ENCODE measurements at places on chromosomes 2 and 18. TPM values are rescaled to one million over a fixed set of nuclear protein-coding genes. Genes with fewer than 3 reads are reported as not detected.

FOXD4L1 gene
- 0.42 TPM for total RNA-seq

LIMS4 gene
- total RNA-seq, result 3.0 TPM

DSC2 gene
- total RNA-seq, result 4.6 TPM

POMC gene
- 8.3 TPM for total RNA-seq

LPIN1 gene
- 55.2 TPM for total RNA-seq

KIF5C gene
- total RNA-seq, result 2.9 TPM

GRCh38 chr2:133345638-133346037, 222.6 kb downstream of the NCKAP5 start:
- no peaks in the 10 kb centered on the region for H3K27me3 ChIP-seq
- no peaks in the 10 kb centered on the region for H3K36me3 ChIP-seq
- no peak overlapping the region for H3K27ac ChIP-seq
- H3K4me3 ChIP-seq, result no peak overlapping the region
- H3K4me1 ChIP-seq, result no peaks in the 10 kb centered on the region

- H3K36me3 ChIP-seq, result no peaks in the 10 kb centered on the region
- no peak overlapping the region for H3K4me3 ChIP-seq
- H3K27me3 ChIP-seq, result no peaks in the 10 kb centered on the region
- H3K27ac ChIP-seq, result peak overlapping the region; percentile 43
Observed at GRCh38 chr18:35164133-35164532, 76.7 kb upstream of the ZNF397 start.

- no peaks in the 10 kb centered on the region for H3K27me3 ChIP-seq
- H3K27ac ChIP-seq, result no peak overlapping the region
- no peaks in the 10 kb centered on the region for H3K4me1 ChIP-seq
- H3K36me3 ChIP-seq, result no peaks in the 10 kb centered on the region
- no peak overlapping the region for H3K4me3 ChIP-seq
- DNase-seq, result no peak
Observed at GRCh38 chr2:71045151-71045550, 23.3 kb upstream of the NAGK start.

GRCh38 chr18:33062834-33063364, 290.1 kb upstream of the KLHL14 start:
- no peaks in the 10 kb centered on the region for H3K36me3 ChIP-seq
- DNase-seq, result no peak
- H3K4me3 ChIP-seq, result no peak overlapping the region
- H3K27me3 ChIP-seq, result no peaks in the 10 kb centered on the region
- no peaks in the 10 kb centered on the region for H3K4me1 ChIP-seq

- no peaks in the 10 kb centered on the region for H3K27me3 ChIP-seq
- no peak overlapping the region for H3K27ac ChIP-seq
- no peaks in the 10 kb centered on the region for H3K4me1 ChIP-seq
- no peak overlapping the region for H3K4me3 ChIP-seq
Observed at GRCh38 chr2:53751728-53752127, 15.9 kb upstream of the CHAC2 start.

DNA sequence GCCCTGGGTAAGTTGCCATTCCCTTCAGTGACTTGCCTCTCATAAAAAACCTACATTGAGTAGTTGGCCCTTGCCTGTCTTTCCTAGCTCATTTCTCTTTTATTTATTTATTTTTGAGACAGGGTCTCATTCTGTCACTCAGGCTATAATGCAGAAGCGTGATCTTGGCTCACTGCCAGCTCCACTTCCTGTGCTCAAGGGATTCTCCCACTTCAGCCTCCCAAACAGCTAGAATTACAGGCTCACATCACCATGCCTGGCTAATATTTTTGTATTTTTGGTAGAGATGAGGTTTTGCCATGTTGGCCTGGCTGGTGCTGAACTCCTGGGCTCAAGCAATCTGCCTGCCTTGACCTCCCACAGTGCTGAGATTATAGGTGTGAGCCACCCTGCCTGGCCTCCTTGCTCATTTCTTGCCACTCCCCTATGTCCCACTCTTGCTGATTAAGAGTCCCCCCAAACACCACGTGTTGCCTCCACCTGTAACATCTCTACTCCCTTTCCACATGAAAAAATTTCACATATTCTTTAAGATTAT, 12.6 kb downstream of the EVA1A start:
- no peaks in the 10 kb centered on the region for H3K4me1 ChIP-seq
- H3K27me3 ChIP-seq, result no peaks in the 10 kb centered on the region
- no peaks in the 10 kb centered on the region for H3K36me3 ChIP-seq
- DNase-seq, result peak; percentile 66

GRCh38 chr2:129710670-129711495, 268.6 kb upstream of the RAB6C start:
- H3K4me3 ChIP-seq, result no peak overlapping the region
- H3K27me3 ChIP-seq, result no peaks in the 10 kb centered on the region
- H3K27ac ChIP-seq, result no peak overlapping the region

DNA sequence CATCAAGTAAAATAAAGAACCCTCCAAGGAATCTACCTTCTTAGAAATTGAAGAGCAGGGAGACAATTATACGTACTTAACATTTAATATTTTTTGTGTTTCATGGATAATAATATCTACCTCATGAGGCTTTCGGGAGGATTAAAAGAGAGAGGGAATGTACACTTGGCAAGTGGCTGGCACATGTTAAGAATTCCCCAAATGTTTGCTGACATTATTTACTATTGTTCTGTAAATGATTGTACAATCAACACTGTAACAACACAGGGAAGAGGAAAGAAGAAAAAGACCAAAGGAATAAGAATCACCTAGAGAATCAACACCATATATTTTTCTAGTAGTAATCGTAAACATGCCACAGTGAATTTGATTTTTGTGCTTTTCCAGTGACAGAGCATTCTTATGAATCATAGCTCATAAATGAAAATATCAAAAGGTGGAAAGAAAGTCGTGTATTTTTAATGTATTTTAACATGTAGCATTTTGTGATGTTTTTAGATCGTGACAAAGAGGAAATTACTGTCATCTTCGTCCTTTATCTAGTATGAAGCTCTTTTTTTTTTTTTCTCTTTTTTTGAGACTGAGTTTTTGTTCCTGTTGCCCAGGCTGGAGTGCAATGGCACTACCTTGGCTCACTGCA, 67.3 kb downstream of the B3GNT2 start:
- H3K4me3 ChIP-seq, result no peak overlapping the region
- no peaks in the 10 kb centered on the region for H3K27me3 ChIP-seq
- H3K36me3 ChIP-seq, result no peaks in the 10 kb centered on the region
- no peak for DNase-seq
- no peaks in the 10 kb centered on the region for H3K4me1 ChIP-seq
- H3K27ac ChIP-seq, result no peak overlapping the region
